ENCODE measurements at places on chromosomes 4 and X.

GRCh38 chr4:158129694-158130093 is 43.1 kb downstream of the GASK1B start:
- DNase-seq = no peak

DNA sequence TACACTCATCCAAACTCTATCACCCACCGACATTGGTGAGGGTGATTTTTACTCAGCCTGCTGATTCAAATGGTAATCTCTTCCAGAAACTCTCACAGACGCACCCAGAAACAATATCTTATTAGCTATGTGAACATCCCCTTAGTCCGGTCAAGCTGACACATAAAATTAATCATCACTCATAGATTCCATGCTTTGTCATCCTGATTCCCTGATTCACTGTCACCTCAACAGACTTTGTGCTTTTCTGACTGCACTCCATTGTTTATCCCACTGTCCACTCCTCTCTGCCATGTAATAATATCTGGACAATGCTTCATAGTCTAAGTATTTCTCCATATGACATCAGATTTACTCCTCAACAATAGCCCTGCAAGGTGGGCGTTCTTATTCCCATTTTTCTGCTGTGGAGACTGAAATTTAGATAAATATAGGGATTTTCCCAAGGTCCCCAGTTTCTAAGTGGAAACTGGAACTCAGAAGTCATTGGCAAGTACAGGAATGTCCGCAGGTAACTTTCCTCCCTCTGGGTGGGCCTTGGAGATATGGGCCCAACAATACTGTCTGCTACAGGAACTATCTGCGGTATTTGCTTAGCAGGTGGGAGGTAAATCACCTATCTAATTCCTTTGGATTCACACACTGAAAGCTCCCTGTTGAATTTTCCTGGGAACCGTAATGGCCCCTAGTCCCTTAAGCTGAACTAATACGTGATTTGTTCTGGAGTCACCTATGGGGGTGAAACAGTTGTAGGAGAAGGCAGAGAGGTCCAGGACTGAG is 228.6 kb upstream of the BCOR start:
- DNase-seq = no peak

DNA sequence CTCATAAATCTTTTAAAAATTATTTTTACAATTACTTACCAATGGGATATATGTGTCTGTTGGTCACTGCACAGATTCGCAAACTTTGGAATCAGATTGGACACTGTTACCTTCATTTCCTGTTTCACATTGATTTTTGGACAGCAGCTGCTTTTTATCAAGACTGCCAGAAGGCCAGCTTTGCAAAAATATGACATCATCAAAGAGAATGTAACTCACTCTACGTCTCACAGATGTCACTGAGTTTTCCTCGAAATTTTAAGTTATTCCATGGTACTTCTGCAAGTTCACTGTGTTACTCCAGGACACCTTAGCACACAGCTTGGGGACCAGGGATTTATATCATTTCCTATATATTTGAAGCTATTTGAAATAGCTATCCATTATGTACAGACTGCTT is 31.8 kb upstream of the MAGEB2 start:
- no peak for DNase-seq

GRCh38 chr4:189355590-189355989 is 585.1 kb upstream of the FRG1 start:
- DNase-seq = no peak

GRCh38 chr4:42845586-42845985 is 46.9 kb upstream of the GRXCR1 start:
- DNase-seq = no peak

DNA sequence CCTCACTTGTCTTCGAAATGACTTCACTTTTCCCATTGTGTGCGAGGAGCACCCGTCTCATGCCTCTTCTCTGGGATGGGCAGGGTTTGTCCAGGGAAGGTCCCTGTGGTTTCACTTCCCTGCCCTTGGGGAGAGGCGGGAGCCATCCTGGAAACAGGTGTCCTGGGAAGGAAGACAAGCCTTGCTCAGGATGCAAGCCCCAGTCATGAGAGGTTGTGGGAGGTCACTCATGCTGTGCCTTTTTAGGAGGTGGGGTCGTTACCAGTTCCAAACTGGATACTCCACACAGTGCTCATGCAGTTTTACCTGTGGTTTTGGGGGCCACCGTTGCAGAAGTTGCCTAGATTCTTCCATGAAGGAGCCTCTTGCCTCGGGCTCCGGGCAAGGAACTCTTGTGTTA is 3.8 kb downstream of the RGS12 start:
- no peak for DNase-seq

DNA sequence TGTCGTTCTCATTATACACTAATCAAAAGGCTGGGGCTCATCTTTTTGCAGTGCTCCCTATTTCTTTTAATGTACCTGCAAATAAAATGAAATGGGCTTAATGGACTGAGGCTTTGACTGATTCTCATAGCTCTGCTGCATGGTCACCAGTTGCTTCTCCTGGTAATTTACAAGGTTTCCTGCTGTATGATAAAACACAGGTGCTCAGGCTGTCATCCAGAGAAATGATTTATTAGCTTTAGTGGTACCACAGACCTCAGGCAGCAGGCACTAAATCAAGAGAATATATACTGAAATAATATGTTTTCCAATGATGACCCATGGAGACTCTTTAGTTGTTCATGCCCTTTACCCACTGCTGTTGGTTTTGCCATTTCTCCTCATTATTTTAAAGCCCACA is 137.7 kb downstream of the C4orf33 start:
- no peak for DNase-seq

DNA sequence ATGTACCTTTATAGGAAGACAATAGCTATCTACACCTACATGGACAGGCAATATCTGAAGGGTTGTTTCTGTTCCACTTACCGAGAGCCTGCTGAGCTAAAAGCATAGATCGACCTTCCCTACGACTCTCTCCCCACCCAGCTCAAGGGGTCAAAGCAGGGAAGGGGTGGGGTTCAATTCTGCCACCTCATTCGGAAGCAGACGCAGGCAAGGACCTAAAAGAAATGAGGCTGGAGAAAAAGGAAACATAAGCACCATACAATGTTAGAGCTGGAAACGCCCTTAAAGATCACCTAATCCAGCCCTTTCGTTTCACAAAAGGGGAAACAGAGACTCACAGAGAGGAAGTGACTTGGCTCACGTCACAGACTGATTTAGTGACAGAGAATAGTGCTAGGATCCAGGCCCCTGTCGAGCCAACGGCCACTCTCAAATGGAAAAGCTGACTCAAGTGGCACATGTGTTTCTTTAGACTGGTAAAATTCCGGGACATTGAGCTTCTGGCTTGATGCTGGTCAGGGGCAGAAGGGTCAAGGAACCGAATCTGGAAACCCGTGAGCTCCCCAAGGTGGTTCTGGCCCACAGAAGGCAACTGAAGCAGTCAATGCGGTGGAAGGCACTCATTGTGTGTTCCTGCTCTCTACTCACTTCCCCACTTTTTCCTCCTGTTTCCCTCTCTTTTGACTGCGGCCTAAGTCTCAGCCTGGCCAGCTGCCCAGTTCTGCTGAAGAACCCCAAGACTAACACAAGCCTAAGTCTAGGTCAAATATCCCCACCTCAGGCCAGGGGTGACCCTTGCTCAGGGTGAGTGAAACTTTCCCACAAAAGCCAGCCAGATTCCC is 7.5 kb downstream of the SEPTIN6 start:
- no peak for DNase-seq

- no peak for DNase-seq
Measured at GRCh38 chr4:61985426-61985825, 785.3 kb downstream of the ADGRL3 start.

DNA sequence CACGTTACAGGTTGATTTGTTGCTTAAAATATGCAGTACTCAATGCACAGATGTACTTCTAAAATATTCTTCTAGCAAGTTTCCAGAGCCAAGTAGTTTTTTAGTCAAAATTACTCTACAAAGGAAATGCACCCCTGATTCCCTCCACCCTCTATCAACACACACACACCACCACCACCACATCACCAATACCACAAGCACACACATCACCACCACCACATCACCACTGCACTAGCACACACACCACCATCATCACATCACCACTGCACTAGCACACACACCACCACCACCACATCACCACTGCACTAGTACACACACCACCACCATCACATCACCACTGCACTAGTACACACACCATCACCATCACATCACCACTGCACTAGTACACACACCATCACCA is 105.2 kb upstream of the FRG1 start:
- peak; percentile 3 for DNase-seq

GRCh38 chr4:109472343-109472761 is 38.7 kb downstream of the SEC24B start:
- DNase-seq = no peak

- no peak for DNase-seq
Measured at GRCh38 chrX:137563681-137564651, 2.0 kb upstream of the ZIC3 start.

DNA sequence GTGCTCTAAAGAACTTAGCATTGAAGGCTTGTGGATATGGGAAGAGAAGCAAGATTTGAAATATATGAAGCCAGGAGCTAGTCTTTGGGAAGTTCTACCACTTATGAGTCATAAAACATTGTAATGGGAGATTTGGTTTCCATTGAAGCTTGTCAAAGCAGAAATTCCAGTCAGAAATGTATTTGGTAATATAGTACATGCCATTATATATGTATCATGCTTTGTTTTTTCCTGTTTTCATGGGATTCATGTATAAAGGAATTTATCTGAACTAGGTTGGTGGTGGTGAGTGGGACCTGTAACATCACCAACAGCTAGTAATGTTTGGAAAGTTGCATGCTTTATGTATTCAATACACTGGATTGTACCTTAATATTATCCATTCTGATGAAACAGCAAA is 14.6 kb upstream of the DCAF8L2 start:
- DNase-seq = no peak

DNA sequence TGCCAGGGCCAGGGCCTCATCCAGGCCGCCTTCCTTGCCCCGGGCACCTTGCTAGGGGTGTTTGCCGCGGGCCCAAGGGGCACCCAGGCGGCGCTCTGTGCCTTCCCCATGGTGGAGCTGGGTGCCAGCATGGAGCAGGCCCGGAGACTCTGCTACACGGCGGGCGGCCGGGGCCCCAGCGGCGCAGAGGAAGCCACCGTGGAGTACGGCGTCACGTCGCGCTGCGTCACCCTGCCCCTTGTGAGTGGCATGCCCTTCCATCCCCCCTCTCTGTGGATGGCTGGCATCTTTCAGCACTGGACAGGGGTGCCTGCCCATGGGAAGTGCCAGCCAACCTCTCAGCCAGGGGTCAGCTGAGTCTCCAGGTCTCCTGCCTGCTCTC is 3.6 kb downstream of the PLXNB3 start:
- DNase-seq = no peak

- DNase-seq = no peak
Measured at GRCh38 chr4:186570193-186570996, 15.0 kb upstream of the MTNR1A start.

DNA sequence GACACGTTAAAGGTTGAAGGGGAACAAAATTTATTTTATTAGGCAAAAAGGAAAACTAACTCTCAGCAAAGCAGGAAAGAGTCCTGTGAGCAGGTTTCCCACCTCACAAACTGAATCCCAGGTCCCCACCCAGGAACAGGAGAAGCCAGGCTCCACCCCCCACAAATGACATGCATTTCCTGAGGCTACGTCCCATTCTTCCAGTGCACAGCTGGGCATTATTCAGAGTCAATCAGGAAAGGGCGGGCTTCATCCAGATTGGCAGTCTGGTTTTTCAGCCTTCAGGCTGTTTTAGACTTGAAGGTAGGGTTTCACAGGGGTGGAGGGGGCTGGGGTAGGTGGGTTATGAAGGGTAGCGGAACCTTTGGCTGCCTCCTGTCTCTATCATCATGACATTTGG is 11.9 kb upstream of the ASIC5 start:
- no peak for DNase-seq

DNA sequence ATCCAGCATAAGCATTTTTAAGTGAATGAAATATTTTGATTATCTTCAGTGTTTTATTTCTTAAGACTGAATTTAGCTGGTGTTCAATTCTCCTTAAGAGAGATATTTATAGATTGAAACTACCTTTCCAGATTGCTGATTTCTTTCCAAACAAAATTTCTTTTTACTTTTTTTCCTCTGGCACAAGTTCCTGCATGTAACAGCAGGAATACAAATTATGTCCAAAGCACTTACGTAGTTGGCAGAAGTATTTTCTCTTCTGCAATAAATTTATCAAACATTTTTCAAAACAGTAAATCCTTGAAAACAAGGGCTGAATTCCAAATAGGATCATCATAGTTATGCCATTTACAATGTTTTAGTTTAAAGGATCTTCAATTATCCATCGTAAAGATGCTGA is 412.6 kb downstream of the IQCM start:
- no peak for DNase-seq

GRCh38 chr4:140121646-140122045 is 32.3 kb downstream of the MAML3 start:
- no peak for DNase-seq

DNA sequence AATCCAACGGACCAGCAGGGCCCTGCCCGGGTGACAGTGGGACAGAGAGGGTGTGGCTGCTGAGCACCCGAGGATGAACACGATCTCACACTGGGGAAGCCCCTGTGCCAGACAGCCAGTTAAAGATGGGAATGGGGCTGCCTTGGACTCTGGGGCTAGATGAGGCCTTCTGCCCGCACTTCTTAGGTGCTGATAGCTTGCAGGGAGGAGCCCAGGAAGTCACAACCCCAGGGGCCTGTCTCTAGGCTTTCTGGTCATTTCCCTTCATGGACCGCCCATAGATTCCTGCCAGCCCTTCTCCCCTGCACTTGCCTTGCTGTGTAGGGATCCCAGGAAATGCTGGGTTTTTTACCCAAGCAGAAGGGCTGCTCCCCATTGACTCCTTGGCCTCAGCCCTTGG is 6.2 kb downstream of the ZNF275 start:
- DNase-seq = no peak

- DNase-seq = no peak
Measured at GRCh38 chr4:132026816-132027215, 1122.3 kb upstream of the PCDH10 start.

- DNase-seq = no peak
Measured at GRCh38 chr4:188955066-188955465, 815.8 kb downstream of the TRIML1 start.

- peak; percentile 29 for DNase-seq
Measured at GRCh38 chrX:43557792-43558191, 98.3 kb upstream of the MAOA start.

- DNase-seq = no peak
Measured at GRCh38 chr4:185247151-185247550, 37.8 kb downstream of the SNX25 start.

DNA sequence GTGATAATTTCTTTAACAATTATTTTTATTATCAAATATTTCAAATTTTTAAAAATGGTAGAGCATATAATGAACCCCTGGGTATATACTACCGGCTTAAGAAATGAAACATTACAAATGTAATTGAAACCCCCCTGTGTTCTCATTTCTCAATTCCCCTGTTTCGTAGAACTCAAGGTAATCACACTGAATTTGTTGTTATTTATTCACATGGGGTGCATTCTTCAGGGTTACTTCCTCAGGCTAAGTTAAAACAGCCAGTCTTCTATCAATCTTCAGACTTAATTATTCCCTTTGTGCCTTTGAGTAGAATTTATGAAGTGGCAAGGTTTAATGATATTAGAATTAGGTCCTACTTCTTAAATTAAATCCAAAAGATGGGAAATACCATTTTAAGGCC is 128.2 kb downstream of the ANAPC10 start:
- no peak for DNase-seq

Measured in CMK (cell line).